AG20443 (cell line): ENCODE measurements at places on chromosomes 5 and 9.

GRCh38 chr9:124242331-124243194, 15.2 kb upstream of the NEK6 start:
- DNase-seq, result peak; percentile 57

DNA sequence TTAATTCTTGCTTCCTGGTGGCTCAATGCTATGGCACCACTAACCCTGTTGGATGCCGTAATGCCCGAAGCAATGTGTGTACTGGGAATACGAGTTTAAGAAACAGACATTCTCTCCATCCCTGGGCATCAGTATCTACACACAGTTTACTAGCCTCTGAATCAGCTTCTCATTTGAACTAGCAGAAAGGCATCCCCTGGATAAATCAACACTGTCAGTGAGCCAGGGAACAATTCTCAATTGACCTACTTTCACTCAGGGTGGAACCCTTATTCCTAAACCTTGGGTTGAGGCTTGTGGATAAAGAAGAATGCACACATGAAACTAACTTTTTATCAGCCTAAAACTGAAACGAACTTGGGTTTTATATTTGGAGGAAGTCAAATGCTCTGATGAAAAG, 331.0 kb downstream of the GADD45G start:
- no peak for DNase-seq

DNA sequence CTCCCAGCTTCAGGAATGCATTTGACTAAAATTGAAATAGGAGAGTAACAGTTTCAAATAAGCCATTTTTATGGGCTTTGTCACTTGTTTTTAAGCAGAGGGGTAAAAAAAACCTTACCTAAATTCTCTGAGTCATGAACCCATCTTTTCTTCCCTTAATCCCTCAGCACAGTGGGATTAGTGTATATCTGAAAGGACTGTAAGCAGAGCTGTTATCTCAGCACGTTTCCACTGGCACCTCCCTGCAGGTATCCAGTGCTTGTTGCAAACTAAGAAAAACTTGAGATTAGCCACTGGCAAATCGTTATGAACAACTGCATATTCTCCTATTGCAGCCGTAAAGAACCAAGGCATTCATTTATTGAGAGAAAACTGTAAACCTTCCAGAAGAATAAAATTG, 872.7 kb downstream of the EFNA5 start:
- DNase-seq, result no peak

DNA sequence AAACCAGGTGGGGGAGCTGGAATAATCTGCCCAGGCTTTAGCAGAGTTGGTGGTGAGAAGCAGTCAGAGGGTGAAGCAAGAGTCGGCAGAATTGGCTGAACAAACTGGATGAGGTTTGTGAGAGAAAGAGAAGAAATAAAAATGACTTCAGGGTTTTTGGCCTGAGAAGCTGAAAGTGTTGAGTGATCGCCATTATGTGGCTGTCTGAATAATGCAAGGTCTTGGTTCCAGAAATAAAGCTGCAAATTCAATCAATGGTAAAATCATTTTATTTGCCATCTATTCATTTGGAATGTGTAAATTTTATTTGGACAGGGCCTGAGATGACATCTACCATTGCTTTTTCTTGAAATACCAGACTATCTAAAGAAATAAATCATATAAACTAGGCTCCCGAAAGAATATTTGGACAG, 50.4 kb upstream of the DAB2 start:
- DNase-seq, result peak; percentile 46

DNA sequence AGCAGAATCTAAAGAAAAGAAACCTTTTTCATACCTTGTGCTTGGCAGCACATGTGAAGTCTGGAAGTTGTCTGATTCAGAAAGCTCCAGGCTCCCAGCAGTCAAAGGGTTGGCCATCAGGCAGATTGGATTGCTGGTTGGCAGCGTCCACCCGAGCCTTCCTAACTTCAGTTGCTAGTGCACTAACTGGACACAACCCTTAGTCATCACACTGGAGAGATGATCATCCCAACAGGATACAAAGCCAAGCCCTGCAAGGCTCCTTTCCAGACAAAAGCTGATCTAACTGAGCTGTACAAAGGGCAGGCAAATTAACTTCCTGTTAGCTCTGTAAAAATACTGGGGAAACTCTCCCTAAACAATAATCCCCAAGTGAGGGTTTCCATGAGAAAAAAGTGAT, 185.6 kb downstream of the SNX18 start:
- peak; percentile 88 for DNase-seq

- DNase-seq, result no peak
Observed at GRCh38 chr5:160198841-160199409, 30.4 kb upstream of the FABP6 start.

DNA sequence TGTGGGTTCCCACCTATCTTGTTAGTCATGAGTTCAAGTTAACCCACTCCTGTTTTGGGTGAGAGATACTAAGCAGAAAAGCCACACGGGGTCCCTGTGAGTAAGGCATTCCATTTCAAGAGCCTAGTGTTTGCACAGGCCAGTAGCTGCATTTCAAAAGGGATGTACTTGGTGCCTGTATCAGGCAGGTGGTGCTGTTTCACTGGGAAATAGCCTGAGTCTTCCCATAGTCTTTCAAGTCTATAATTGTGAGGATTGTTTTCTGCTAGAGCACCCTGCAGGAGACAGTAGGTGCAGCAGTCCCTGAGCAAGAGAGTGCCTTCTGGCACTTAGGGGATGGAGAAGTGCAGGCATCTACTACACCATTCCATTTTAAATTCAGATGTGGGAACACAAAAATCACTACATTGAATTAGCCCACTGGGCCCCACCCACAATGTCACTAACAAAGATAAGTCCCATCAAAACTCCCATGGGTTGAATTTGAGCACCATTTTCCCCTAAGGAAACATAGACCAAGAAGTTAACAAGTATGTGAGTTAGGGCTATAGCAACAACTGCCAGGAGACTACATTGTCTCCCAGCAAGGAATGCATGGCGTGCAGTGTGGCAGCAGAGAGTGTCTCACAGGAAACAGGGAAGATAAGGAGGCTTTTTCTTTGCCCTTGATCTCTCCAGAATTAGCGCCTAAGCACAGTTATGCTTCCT, 263.2 kb downstream of the COX7C start:
- peak; percentile 81 for DNase-seq

- DNase-seq, result no peak
Observed at GRCh38 chr5:80987078-80987766, 27.1 kb downstream of the RASGRF2 start.

GRCh38 chr9:32524892-32525708, 896 bp downstream of the RIGI start:
- DNase-seq, result no peak

DNA sequence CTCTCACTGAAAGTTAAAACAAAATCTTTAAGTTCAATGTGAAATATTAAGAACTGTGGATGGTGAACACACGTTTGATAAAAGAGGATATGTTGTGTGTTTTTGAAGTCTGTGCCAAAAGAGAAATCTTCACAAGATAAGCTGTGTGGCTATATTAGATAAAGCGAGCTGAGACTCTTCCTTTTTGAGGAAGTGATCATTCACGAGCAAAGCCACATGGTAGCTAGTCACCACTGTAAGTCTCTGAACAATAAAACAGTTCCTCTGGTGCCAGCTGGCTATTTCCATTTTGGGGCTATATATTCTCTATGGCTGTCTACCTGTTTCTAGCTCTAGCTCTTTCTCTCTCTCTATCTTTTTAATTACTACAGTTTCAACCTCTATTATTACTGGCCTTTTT, 1849.2 kb upstream of the C9orf72 start:
- DNase-seq, result no peak

DNA sequence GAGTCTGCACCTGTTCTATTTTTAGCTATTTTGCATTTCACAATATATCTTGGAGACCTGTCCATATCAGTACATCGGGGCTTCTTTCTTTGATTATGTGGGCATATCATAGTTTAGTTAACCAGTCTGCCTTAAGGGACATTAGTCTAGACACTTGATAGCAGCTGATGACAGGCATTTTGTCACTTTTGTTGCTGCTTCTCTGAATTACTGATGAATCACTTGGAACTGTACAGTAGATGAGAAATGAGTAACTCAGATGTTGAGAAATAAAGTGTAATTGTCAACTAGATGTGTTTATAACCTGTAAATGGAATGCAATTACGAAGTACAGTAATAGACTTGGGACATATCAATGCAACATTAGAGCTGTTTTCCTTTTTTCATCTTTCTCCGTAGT, 7.1 kb downstream of the ZFP2 start:
- DNase-seq, result no peak

DNA sequence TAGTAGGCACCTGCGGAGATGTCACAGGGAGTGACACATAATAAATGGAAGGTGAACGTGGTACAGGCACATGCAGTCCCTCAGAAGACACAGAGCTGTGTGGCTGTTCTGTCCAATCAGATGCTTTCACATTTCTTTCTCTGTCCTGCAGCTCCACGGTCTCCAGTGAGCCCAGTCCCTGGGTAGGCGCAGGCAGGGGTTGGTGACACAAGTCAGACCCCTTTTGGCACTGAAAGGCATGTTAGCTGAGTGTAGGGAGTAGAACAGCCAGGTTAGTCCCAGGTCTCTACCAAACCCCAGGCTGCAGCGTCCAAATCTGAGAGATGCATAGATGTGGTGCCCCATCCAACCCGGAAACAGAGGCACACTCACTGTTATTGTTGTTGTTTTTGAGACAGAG, 2.8 kb downstream of the SLC31A2 start:
- no peak for DNase-seq

DNA sequence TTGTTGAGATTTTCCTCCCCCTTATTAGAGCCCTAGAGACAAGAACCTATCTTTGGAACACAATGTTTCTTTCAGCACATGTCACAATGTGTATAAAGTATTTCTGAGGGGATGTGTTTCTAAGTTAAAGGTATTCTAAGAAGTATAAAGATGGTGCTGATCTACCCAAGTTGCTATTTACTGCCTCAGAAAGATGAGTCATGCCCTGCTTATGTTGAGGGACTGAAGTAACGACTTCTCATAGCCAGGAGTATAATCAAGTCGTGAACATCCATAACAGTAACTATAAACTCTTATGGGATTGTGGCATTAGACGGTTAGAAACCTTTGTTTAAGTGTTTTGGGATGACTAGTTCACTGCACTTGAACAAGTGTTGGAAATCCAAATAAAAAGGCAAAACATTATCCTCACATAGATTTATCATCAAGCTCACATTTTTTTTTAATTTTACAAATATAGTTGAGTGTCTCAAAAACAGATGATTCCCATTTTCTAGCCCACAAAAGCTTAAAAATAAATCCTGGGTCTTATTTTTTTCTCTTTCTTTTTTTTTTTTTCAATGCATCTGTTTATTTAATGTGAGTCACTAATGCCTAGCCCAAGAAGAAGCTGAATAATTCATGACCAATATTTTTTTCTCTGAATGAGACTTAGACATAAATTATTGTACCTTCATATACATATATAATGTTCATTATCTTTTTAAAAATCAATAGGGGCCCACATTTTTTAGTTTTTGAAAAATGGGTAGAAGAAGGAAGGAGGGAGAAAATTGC, 12.2 kb upstream of the TMEM252 start:
- DNase-seq, result no peak

DNA sequence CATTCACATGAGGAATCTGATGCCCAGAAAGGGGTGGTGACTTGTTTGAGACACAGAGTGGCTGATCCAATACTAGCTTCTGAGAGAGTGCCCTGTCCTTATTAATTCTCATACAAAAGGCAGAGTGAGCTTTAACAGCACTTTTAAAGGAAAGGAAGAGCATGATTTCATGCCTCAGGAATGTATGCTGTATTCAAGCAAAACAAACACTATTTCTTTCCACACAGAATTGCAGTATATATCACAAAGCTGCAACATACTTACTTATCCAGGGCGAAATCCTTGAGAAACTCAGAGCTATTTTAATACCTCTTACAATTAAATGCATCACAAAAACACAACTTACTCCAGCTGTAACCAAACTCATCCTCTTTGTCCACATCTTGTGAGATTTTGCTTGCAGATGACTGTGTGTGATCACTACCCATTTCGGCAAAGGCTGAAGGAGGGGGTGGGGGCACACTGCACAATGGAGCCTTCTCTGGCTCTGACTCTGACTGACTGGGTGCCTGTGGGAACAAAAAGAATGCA, 139.8 kb downstream of the MPDZ start:
- peak; percentile 70 for DNase-seq

DNA sequence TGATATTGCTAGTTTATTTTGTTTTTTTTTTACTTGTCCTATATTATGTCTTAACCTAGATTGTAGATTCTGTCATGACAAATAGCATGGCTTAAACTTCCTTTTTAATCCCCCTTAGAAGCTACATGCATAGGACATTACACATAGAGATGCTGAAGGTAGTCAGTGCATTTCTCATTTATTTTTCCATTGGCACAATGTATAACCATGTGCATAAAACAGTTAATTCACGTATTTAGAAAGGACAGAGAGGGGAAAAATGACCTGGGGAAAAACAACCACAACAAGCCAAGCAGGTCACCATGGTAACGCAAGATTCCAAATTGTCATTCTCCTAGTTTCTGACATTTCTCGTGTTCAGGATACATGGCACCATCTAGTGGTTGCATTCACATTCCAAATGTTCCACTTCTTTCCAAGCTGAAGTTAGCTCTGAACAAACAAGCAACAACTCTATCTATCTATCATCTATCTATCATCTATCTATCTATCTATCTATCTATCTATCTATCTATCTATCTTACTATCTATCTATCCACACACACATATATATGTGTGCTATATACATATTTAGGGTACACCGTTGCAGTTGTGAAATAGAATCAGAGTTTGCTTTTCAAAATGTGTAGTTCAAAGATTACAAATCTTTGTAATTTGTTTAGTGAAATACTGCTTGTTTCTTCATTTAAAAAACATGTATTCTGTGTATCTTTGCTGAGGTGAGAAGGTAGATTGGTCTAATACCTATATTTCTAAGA, 487.2 kb upstream of the ST8SIA4 start:
- peak; percentile 31 for DNase-seq

DNA sequence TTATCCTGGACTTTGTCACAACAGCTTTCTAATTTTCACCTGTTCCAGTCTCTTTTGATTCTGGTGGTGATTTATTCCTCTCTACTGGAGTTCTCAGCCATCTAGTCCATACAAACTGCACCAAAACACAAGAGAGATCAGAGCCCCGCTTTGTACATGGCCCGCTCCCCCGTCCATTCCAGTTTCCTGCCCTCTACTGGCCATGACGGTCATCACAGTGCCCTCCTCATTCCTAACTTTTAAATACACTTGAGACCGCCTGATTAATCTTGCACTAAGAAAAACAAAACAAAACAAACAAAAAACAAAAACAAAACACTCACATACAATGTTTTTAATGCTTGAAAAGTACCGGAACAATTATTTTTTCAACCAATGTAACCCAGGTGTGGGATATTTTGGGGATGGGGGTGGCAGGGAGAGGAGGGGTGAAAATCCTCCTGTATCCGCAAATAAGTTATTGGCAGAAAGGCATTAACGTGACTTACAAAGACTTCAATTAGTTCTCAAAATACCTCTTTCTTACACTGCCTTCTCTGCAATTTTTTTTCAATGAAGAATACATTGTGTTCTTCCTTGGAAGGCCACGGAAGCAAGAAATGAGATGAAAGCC, 84.8 kb upstream of the PAM start:
- peak; percentile 68 for DNase-seq

- no peak for DNase-seq
Observed at GRCh38 chr9:114096041-114096511, 3.0 kb downstream of the KIF12 start.
